Activated naive CD8-positive, alpha-beta T cell treated with anti-CD3 and anti-CD28 coated beads, Interleukin-2, amount 50 U/mL, for 16 hours (primary cell): ENCODE measurements at places on chromosomes 12 and 14.
A peak's percentile ranks its signal among the peaks of the same experiment; 100 is the strongest.

- DNase-seq: no peak
Measured at GRCh38 chr12:89721291-89721987, 12.8 kb upstream of the ATP2B1 start.

DNA sequence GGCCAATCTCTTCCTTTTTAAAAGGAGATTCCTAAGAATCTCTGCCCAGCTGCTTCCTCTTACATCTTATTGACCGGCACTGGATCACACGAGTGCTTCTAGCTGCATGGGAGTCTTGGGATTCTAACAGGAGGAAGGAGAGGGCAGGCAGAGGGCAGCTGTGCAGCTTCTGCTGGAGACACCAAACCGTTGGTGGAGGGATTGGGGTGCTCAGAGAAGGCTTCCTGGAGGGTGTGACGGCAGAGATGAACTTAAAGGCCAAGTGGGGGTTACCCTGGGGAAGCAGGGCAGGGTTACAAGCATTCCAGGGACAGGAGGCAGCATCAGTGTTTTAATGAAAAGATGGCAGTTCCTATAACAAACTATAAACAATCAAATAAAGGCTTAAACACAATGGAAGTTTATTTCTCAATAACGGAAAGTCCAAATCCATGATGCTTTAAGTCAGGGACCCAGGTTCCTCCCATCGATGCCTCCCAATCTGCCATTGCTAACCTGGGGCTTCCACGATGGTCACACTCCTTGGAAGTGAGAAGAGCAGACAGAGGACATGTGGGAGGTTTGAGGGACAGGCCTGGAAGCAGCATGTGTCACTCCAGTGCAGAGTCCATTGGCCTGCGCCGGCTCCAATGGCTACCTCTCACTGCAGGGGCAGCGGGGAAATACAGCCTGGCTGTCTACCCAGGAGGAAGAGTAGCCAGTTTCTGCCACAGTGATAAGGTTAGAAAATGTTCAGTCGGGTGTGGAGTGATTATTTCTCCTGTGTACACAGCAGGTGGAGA is 53.1 kb upstream of the DDX11 start:
- no peak for DNase-seq

GRCh38 chr14:98545181-98545580 is 726.8 kb downstream of the BCL11B start:
- DNase-seq: no peak

DNA sequence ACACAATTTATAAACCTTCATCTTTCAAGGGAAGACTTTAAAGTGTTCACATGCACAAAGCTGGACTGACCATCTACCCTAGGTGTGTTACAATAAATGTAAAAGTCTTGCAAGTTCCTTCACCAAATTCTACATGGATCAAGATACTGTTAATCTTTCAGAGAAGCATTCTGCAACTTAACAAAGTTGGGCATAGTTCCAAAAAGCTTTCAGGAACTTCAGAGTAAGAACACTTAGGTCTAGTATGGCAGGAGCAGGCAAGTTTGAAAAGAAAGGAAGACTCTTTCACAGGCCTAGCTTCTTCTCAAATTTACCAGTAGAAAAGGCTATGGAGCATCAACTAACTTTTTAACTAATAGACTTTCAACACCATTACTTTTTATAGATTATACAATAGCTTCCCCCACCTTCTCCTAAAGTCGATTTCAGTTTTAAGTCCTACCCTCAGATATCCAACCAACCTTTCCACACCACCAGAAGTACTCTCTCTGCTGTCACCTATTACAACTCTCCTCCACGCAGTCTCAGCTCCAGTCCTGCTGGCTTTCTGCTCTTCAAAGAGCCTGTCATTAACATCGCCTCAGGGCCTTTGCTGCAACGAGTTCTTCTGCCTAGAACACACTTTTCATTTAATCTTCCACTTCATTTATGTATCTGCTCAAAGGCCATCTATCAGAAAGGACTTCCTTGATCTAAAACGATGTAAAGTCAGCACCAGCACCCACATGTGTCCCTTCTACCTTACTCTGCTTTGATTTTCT is 333.9 kb downstream of the CEP128 start:
- DNase-seq: no peak

DNA sequence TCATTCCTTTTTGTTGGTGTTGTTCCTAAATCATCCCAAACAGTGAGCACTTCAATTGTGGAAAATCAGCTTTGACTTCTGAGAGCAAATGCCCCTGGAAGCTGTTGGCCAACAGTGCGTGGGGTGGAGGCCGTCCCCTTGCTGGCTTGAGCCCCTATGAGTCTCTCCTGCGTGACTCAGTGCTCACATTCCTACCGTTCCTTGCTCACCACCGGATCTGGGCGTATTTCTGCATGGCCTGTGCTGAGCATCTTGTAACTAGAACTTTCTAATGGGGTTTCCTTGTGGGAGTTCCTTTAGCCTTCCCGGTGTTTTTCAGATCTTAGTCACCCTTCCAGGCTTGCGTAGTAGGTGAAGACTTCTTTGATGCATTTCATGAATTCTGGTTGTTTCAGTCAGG is 14.7 kb downstream of the SERPINA1 start:
- no peak for DNase-seq

- DNase-seq: no peak
Measured at GRCh38 chr12:12518919-12519318, 43.7 kb downstream of the DUSP16 start.

- DNase-seq: no peak
Measured at GRCh38 chr14:99688210-99688581, 4.1 kb downstream of the CYP46A1 start.

GRCh38 chr14:103315351-103315911 is 18.6 kb upstream of the EIF5 start:
- no peak for DNase-seq

DNA sequence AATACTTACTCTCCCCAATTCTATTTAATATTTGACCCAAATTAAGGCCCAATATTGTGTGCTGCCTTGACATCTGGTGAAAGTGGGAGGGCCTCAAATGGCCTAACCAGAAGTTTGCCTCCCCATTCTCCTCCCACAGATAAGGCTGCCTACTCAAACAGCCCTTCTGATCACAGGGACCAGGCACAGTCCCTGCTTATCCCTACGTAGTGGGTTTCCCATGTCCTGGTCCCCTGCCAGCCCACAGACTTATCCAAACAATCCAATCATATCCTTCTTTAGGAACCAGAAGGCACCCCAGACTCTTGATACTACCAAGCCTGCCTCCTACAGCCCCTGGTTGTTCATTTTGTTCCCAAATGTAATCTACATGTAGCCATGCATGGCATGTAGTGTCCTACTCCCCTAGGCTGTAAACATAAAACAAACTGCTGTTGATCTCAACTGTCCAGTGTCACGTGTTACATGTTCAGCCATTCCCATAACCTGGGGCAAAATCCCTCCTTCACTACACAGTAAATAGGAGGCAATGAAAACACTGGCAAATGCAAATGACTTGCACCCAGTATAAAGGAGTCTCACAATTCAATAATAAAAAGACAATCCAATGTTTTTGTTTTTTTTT is 49.3 kb downstream of the EEA1 start:
- DNase-seq: no peak

DNA sequence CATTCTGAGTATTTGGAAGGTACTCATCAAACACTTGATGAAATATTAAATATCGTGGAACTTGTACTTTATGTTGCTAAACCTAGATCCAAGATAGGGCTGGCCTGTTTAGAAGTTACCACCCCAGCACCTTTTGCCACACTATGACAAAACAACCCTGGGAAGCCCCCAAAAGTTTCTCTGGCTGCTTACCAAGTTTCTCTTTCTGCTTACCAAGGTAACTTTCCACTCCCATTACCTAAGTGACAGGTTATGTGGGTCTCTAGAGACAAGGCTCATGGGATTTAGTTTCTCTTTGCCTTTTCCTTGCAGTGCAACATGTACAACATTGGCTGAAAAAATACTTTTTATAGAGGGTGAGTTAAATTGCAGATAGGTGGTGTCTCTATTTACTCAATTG is 28.9 kb upstream of the PPM1A start:
- peak; percentile 2 for DNase-seq

- DNase-seq: no peak
Measured at GRCh38 chr14:73381380-73382013, 76.8 kb downstream of the NUMB start.

DNA sequence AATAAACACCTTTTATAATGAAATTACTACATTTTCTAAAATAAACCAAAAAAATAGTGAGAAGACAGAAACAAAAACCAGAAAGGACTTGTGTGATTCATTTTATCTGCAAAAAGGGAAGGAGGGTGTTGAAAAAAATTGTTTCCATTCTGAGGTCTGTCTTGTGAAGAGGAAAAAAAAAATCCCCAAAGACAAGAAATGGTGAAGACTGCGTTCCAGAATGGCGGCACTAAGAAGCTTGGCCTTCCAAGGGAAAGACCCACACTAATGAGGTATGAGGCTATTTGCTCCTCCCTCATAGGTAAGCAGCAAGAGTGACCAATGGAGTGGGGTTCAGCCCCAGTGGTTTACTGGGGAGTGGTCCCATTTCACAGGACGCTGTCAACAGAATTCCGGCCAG is 35.0 kb downstream of the GNPTAB start:
- DNase-seq: no peak

DNA sequence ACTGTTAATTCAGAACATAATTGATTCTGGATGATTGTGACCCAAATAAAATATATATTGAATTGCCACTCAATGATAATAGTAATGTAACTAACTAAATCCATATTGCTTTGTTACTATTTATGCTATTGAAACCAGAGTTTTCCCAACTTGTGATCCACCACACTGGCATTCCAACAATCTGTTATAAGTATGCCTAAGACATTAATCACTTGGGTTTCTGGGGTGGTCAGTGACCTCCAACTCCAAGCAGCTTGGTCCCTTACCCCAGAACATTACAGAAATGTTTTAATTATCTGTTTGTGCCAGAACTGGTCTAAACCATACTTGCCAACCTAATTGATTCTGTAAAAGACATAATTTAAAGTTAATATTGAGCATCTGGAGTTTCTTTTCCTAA is 14.6 kb downstream of the CAPS2 start:
- DNase-seq: no peak

DNA sequence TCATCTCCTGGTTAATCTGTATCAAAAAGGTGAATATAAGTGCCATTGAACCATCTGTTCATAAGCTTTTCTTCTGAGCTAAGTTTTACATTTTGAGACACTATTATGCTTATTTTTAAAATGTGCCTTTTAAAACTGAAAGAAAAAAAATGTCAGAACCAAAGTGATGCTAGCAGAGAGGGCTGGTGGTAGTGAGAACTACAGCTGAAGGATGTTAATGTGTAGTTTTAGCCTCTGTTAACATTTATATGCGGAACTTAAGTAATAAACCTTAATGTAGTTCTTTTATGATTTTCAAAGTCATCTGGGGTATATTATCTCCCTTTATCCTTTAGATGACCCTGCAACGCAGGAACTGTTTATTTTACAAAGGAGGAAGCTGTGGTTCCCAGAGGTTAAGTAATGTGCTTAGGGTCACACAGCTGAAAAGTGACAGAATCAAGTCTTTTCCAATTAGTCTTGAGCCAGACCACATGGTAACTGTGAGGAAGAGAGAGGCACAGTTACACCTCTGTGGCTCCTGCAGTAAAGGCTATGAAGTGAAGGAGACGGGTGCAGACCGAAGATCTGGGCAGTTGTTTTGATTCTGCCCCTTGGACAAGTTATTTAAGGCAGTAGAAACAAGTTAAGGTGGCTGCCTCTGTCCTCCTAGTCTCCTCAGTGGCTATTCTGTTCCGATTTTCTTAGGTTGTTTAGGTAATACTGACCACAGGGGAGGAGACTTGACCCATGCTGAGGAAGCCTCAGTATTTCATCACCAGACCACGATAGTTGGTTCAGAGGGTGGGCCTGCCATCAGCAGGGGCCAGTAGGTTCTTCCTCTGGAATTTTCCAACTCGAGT is 23.9 kb downstream of the GNG2 start:
- no peak for DNase-seq

DNA sequence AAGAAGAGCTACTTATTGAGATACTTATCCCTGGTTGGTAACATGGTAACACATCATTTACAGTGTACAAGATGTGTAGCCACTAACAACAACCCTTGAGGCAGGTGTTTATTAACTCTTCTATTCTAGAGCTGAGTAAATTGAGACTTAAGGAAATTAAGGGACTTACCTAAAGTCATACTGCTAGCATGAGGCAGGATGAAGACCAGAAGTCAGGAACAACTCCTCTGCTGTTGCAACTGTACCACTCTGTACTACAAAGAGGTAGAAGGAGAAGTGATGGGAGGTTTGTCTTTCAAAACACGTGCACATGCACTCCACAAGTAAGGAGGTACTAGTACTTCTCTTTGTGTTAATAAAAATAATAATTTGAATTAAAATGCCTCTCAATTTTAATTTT is 79.9 kb downstream of the LLPH start:
- DNase-seq: no peak

- DNase-seq: no peak
Measured at GRCh38 chr14:71022939-71023338, 115.7 kb downstream of the PCNX1 start.

DNA sequence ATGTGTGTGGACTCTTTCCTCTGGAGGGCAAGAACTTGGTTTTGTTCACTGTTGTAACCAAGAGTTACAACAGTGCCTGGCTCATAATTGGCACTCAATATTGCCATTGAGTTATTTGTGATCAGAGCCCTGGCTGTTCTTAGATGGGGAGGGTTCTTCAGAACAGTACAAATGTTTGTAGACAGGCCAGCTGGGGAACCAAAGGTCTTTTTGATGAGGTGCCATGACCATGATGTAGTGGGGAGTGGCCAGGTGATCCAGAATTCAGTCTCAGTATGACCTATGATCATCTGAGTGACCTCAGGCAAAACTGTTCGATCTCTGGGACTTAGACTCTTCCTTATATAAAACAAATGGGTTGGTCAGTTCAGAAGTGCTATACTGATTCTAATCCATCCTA is 3.3 kb upstream of the PRKAB1 start:
- no peak for DNase-seq

- DNase-seq: no peak
Measured at GRCh38 chr14:103909531-103910261, 18.6 kb upstream of the TDRD9 start.

- no peak for DNase-seq
Measured at GRCh38 chr14:53581504-53581903, 375.1 kb downstream of the BMP4 start.

- DNase-seq: no peak
Measured at GRCh38 chr12:79426121-79426520, 264.6 kb downstream of the PAWR start.

GRCh38 chr12:117134721-117135120 is 35.5 kb upstream of the TESC start:
- DNase-seq: no peak

DNA sequence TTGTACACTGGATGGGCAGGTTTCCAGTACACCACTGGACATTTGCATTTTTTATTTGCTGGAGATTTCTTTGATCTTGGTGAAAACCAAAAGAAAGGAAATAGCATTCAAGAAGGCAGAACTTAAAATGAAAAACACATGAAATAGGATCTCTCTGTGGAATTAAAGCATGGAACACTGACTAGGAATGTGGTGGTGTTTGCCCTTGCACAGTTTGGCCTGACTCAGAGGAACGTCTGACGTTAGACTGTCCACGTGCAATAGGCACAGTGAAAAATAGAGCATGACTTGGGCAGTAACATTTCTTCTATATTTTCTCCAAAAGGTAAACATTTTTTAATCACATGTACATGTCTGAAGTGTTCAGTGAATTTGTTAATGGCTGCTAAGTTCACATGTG is 474.1 kb upstream of the PRICKLE1 start:
- no peak for DNase-seq

- DNase-seq: no peak
Measured at GRCh38 chr12:68119724-68120211, 39.8 kb downstream of the IFNG start.
